ENCODE measurements at places on chromosomes 12 and 14.
A peak's percentile ranks its signal among the peaks of the same experiment; 100 is the strongest.

DNA sequence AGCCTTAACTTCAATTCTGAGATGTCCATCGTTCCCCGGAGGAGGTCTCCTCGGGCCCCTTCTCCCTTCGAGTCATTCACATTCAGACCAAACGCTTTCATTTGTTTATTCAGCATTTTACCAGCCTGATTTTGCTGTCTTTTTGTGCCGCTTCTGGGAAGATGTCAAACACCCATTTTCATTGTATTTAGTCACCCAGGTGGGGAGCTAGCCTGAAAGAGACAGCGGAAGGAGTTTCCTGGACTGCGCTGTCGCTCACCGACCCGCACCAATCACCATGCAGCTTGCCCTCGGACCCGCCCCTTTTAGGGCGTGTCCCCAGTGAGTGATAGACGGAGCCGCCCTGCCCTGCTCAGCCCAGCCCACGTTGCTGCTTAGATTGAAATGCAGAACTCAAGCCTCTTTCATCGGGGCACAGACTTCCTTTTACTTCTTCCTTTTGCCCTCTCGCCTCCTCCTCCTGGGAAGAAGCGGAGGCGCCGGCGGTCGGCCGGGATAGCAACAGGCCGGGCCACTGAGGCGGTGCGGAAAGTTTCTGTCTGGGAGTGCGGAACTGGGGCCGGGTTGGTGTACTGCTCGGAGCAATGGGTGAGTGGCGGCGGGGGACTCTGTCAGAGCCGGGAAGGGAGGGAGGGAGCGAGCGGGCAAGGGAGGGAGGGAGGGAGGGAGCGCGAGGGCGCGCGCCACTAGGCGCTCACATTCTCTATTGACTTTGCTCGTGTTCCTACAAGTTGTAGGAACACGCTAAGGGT, at the start of gene PAX9:
Gene PAX9 (plus strand): TSS at position 355 of the 752 bp plus-strand sequence. CDS start 230 bp downstream, at position 585.
- DNase-seq, result no peak

- DNase-seq, result no peak
Measured at GRCh38 chr14:99733211-99733539, 49.1 kb downstream of the CYP46A1 start.

GRCh38 chr14:99274346-99275221, 2.6 kb upstream of the BCL11B start:
- no peak for DNase-seq

DNA sequence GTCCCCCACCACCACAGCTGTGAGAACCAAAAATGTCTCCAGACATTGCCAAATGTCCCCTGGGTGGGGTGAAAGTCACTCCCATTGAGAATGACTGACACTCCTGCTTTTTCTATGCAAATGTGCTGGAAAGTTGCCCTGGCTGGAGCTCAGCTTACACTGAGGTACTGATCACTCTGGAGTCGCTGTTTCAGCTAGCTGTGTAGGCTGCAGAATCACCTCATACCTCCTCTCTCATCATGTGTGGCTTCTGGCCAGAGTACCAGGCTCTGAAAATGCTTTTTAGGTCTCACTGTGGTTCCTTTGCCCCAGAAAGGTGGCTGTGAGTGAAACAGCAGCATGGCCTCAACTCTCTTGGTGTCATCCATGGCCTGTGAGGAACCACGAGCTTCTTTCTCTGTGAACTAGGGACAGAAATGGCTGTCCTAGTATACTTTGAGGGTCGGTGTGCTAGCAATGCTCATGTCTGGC, 414.4 kb downstream of the DPF3 start:
- DNase-seq, result no peak

- no peak for DNase-seq
Measured at GRCh38 chr12:107571492-107571891, 114.1 kb upstream of the PWP1 start.

DNA sequence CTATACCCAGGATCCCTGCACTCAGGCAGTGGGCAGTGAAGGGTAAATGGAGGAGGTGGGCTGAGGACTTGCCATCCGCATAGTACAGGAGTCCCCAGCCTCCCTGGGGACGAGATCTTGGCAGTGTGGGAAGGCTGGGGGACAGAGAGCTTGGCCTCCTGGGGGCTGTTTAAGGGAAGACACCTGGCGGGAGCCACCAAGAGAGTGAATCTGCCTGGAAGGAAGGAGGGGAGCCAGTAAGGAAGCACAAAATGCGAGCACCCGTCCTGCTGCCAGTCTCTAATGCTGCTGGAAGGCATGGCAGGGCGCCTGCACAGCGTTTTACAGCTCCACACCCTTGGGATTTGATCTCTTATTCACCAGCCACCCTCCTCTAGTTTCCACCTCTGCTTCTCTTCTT, 7.4 kb upstream of the KRT2 start:
- DNase-seq, result no peak

- DNase-seq, result no peak
Measured at GRCh38 chr12:91991399-91992187, 154.1 kb downstream of the BTG1 start.

DNA sequence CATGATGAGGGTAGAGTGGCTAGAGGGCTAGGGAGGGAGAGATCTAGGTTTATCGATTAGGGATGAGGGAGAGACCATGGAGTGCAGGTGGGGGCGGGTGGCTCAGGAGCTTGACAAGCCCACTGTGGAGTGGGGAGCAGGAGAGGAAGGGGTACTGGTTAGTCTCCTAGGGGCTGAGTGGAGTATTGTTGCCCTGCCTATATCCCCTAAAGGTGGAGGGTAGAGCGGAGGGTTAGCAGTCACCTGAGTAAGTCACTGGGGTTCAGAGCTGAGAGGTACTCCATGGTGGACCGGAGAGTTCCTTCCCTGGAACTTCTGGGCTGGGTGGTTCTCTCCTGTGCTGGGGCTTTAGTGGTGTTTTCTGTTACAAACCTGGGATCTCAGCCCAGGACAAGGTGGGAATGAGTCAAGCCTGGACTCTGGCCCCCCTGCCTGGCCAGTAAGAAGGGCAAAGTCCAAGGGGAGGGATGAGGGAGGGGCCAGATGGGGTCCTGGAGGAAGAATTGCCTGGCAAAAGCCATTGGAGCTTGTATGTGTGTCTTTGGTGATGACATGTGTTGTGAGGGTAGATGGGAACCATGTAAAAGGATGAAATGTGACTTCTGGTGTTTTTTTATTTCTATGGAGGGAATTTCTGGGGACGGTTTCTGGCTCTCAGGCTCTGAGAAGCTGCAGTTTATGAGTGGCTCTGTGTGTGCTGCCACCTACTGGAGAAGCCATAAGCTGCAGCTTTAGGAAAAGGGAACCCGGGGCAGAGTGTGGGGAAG, at the start of gene CIDEB:
Gene CIDEB (minus strand): TSS at position 403 of the 767 bp plus-strand sequence. CDS start 119 bp downstream, at position 284.
- peak; percentile 34 for DNase-seq

GRCh38 chr14:63890553-63890952, 37.7 kb downstream of the SYNE2 start:
- DNase-seq, result no peak

- no peak for DNase-seq
Measured at GRCh38 chr12:91007531-91008290, 2.9 kb upstream of the EPYC start.

- DNase-seq, result no peak
Measured at GRCh38 chr14:67857778-67858350, 38.3 kb downstream of the RAD51B start.

DNA sequence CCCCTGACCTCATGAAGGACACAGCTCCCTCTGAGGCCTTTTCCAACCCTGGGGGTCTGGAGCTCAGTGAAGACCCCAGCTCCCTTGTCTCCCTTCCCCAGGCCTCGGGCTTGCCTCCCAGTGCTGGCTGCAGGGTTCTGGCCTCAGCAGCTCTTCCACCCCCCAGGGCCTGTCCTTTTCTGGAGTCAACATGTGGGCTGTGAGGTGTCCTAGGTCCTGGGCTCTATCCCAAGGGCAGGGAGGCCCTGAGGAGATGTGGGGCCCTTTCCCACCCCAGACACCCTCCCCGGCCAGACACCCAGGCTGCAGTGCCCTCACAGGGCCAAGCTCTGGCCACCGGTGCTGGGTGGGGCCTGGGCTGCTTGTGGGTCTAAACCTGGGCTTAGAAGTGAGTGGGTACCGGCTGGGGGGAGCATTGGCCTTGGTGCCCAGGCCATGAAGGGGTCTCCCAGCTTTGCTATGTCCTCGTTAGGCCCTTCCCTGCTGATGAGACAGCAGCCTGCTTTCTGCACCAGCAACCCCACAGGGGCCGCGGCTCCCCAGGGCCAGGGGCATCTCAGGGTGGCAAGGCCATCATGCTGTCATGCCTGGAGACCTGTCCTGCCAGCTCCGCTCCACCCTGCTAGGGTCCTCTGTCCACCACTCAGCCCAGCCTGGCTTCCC, 2.7 kb upstream of the CRIP2 start:
- no peak for DNase-seq

DNA sequence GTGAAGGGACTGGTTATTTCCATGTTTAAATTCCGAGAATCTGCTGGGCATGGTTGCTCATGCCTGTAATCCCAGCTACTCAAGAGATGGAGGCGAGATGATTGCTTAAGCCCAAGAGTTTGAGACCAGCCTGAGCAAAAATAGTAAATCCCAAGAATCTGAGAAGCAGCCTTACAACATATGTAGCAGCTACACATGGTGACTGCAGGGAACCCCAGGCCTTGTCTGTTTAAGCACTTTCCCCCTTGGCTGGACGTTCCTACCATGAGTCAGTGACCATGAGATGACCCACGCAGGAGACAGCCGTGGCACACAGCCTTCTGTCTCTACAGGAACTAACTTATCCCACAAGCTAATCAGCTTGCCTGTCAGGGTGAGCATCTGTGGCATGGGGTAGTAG, 5.5 kb upstream of the SLC24A4 start:
- no peak for DNase-seq

Measured in stimulated activated CD4-positive, alpha-beta T cell treated with anti-CD3 and anti-CD28 coated beads, Interleukin-1b, Interleukin-23, amount 100 ng/mL, for 24 hours (primary cell).